ENCODE measurements at places on chromosomes 5 and 9. TPM values are rescaled to one million over a fixed set of nuclear protein-coding genes. Genes with fewer than 3 reads are reported as not detected.

The TTF1 gene
- total RNA-seq = 4.5 TPM

The SLC27A6 gene
- 0.03 TPM for total RNA-seq

The ANKRD20A1 gene
- total RNA-seq = 4.4 TPM

The NUTM2F gene
- not detected for total RNA-seq

The TMEM171 gene
- 0.43 TPM for total RNA-seq

The AQP7 gene
- total RNA-seq = 2.0 TPM

The FOXD1 gene
- total RNA-seq = 0.12 TPM

The RORB gene
- 0.40 TPM for total RNA-seq

DNA sequence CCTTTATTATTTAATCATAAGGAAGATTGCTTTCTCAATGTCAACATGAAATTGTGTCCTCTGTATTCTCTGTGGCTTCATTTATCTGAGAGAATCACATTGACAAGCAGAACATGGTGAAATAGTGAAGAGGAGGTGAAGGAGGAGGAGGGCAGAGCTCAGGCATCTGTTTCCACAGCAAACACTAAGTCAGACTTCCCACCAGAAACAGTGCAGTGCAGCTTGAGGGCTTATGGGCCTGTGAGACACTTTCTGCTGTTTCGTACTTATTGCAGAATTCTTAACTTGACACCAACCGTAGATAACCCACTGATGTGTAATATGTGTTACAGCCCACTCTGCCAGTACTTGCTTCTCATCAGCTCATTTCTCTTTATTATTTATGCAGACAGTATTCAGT is 386.3 kb downstream of the DIRAS2 start:
- H3K27ac ChIP-seq = no peak overlapping the region
- no peak for DNase-seq
- no peak overlapping the region for H3K4me3 ChIP-seq

DNA sequence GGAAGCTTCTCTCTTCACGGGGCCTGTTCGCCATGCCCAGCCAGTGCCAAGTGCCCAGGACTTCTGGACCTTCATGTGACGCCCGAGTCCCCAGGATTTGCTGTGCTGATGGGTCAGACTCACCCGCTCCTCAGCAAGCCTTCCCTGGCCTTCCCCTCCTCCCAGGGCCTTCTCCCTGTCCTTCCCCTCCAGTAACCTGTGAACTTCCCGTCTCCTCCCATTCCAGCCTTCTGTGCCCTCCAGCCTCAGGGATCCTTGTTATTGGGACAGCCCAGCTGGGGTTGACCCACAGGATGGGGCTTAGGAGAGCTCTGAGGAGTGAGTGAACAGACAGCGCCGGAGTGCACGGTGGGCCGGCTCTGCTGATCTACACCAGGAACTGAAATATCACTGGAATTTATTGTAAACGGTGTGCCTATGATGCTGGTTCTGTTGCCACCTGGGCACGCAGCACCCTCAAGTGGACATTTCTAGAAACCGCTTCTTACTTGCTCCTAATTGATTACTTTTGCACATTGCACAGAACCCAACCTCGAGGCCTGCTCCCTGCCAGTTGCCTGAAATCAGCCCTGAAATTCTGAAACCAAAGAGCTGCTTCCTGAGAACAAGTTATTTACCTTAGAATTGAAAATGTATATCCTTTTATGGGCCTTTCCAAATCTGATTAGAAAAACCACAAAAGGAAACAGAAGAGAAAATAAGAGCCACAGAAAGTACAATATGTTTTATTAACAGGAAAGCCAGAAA is 1.5 kb downstream of the SPAAR start:
- H3K27me3 ChIP-seq = no peaks in the 10 kb centered on the region
- DNase-seq = no peak
- H3K4me3 ChIP-seq = no peak overlapping the region
- peaks cover 14% of the 10 kb centered on the region for H3K4me1 ChIP-seq
- H3K36me3 ChIP-seq = no peaks in the 10 kb centered on the region
- H3K27ac ChIP-seq = no peak overlapping the region

DNA sequence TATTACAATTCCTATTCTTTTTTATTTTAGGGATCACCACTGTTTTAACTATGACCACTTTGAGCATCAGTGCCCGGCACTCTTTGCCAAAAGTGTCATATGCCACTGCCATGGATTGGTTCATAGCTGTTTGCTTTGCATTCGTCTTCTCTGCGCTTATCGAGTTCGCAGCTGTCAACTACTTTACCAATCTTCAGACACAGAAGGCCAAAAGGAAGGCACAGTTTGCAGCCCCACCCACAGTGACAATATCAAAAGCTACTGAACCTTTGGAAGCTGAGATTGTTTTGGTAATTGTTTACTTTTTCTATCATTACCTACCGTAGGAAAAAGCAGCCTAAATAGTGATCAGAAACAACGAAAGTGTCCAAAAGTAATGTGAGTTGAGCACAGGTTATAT is 6.4 kb downstream of the GABRA6 start:
- no peaks in the 10 kb centered on the region for H3K27me3 ChIP-seq
- H3K36me3 ChIP-seq = no peaks in the 10 kb centered on the region
- H3K27ac ChIP-seq = no peak overlapping the region
- DNase-seq = no peak

GRCh38 chr9:98285446-98285845 is 30.0 kb upstream of the TBC1D2 start:
- no peaks in the 10 kb centered on the region for H3K27me3 ChIP-seq
- H3K27ac ChIP-seq = no peak overlapping the region
- no peak for DNase-seq
- no peaks in the 10 kb centered on the region for H3K4me1 ChIP-seq

GRCh38 chr5:127967983-127968592 is 115.5 kb upstream of the SLC12A2 start:
- DNase-seq = no peak
- H3K27me3 ChIP-seq = no peaks in the 10 kb centered on the region
- H3K36me3 ChIP-seq = no peaks in the 10 kb centered on the region
- H3K4me3 ChIP-seq = no peak overlapping the region

DNA sequence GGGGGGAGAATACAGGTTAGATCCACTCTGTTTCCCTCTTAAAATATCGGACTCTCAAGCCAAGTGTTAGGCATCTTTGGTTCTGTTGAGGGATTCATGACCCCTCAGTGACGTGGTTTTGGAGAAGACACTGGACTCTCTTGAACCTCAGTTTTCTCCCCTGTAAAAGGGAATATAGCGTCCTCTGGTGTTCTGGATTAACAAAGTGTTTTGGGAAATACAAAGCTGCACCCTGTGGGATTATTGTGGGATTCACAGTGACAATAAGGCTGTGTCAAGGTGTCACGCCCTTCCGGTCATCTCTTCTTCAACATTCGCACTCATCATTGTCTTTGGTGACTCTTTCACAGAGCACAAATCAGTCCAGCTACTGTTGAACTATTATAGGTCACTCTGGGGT is 139.0 kb downstream of the IRX1 start:
- H3K36me3 ChIP-seq = no peaks in the 10 kb centered on the region
- H3K27ac ChIP-seq = no peak overlapping the region
- no peak overlapping the region for H3K4me3 ChIP-seq
- H3K4me1 ChIP-seq = no peaks in the 10 kb centered on the region
- H3K27me3 ChIP-seq = no peaks in the 10 kb centered on the region
- DNase-seq = no peak

DNA sequence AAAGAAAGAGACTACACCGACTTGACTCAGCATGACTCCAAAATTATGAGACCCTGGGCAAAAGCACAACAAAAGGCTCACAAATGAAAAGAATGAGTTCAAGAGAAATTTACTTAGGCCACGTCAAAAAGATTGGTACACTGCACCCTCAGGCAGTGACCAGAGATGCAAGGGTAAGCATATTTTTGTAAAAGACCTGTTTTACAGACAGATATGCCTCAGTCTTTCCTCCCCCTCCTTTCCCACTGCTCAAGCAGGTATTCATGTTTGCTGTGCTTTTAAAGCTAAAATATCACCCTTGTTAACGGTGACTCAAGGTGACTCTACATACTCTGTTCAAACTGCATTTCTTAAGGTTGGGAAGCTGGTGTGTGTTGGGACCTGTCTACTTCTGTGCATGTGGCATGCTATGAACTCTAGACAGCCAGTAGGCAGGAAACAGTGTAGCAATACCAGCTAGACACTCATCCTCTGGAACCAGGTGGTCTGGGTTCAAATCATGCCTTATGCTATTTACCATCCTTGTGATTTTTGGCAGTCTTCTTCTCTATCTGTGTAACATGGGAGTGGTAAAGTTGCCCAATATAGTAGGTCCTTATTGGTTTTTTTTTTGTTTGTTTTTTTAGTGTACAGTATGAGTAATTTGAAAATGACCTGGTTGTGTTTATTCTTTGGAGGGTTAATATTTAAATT is 98.7 kb downstream of the TLE4 start:
- no peak for DNase-seq
- H3K36me3 ChIP-seq = no peaks in the 10 kb centered on the region
- peaks cover 8% of the 10 kb centered on the region for H3K4me1 ChIP-seq
- H3K27me3 ChIP-seq = no peaks in the 10 kb centered on the region
- H3K4me3 ChIP-seq = no peak overlapping the region

- H3K4me3 ChIP-seq = no peak overlapping the region
- H3K27me3 ChIP-seq = no peaks in the 10 kb centered on the region
Observed at GRCh38 chr5:53730943-53731342, 170.5 kb downstream of the NDUFS4 start.

- no peaks in the 10 kb centered on the region for H3K27me3 ChIP-seq
- H3K27ac ChIP-seq = no peak overlapping the region
- H3K36me3 ChIP-seq = no peaks in the 10 kb centered on the region
- no peak overlapping the region for H3K4me3 ChIP-seq
Observed at GRCh38 chr9:111984086-111984802, 87.6 kb downstream of the UGCG start.

- no peaks in the 10 kb centered on the region for H3K36me3 ChIP-seq
- H3K27ac ChIP-seq = no peak overlapping the region
- H3K27me3 ChIP-seq = no peaks in the 10 kb centered on the region
- H3K4me3 ChIP-seq = no peak overlapping the region
- H3K4me1 ChIP-seq = peaks cover 3% of the 10 kb centered on the region
Observed at GRCh38 chr5:103522586-103522985, 40.0 kb downstream of the NUDT12 start.

GRCh38 chr9:21075484-21075883 is 2.3 kb downstream of the IFNB1 start:
- H3K27me3 ChIP-seq = no peaks in the 10 kb centered on the region
- no peaks in the 10 kb centered on the region for H3K4me1 ChIP-seq
- no peak for DNase-seq
- H3K27ac ChIP-seq = no peak overlapping the region
- no peak overlapping the region for H3K4me3 ChIP-seq
- H3K36me3 ChIP-seq = no peaks in the 10 kb centered on the region

All from pancreas (tissue), 10 donors.